M059J (cell line): ENCODE measurements at places on chromosomes 5 and 9.

DNA sequence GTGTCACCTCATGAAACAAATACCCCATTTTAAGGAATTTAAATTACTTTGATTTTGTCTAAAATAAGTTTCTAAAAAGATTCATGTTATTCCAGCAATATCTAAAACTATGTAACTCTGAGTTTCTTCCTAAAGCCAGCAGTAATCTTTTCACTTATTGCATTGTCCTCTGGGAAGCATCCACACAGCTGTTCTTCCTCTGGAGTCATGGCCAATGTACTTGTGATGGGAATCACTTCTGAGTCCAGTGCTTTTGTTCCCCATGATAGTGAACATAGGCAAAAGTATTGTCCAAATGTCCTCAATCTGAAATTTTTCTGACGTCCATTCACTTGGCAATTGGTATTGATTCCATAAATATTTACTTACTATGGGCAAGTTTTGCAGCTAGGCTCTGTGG is 125.0 kb downstream of the STARD4 start:
- no peak for DNase-seq

DNA sequence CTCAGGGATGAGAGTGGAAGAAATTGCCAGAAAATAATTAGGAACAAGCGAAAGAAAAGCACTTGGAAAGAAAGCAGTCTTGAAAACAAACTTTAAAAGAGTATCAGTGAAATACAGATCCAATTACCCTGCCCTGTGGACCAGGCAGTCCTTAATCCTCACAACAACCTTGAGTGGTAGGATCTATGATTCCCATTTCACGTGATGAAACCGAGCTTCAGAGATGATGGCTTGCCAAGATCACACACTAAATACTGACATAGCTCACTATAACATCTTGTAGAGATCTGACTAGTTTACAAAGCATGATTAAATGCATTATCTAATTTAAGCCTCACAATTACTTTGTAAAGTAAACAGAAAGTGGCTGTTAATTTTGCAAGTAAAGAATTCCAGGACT is 55.5 kb upstream of the ABCA1 start:
- no peak for DNase-seq

DNA sequence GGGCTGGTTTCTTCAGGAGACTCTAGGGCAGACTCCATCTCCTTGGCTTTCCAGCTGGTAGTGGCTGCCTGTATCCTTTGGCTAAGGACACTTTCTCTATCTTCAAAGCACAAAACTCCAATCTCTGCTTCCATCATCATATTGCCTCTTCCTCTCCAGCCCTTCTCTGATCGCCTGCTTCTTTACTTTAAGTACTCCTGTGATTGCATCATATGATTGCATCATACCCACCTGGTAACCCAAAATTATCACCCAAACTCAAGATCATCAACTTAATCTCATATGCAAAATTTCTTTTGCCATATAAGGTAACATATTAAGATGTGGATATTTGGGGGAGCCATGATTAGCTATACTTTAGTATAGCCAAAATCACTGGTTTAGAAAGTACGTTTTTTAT is 1092.6 kb upstream of the CDH6 start:
- no peak for DNase-seq

DNA sequence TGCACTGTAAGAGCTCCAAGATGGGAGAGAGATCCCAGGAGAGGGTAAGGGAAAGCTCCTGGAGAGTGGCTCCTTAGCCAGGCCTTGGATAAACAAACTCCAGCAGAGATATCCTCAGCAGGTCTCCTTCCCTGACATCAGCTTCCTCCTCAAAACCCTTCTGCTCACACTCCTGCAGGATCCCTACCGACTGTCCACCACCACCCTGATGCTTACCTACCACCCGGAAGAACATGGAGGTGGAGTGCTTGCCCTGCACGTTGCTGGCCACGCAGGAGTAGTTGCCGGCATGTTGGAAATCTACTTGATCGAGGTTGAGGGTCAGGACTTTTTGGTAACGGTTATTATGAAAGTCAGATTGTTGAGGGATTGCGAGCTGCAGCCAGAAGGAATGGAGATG is 9.3 kb downstream of the CSF1R start:
- DNase-seq = no peak

DNA sequence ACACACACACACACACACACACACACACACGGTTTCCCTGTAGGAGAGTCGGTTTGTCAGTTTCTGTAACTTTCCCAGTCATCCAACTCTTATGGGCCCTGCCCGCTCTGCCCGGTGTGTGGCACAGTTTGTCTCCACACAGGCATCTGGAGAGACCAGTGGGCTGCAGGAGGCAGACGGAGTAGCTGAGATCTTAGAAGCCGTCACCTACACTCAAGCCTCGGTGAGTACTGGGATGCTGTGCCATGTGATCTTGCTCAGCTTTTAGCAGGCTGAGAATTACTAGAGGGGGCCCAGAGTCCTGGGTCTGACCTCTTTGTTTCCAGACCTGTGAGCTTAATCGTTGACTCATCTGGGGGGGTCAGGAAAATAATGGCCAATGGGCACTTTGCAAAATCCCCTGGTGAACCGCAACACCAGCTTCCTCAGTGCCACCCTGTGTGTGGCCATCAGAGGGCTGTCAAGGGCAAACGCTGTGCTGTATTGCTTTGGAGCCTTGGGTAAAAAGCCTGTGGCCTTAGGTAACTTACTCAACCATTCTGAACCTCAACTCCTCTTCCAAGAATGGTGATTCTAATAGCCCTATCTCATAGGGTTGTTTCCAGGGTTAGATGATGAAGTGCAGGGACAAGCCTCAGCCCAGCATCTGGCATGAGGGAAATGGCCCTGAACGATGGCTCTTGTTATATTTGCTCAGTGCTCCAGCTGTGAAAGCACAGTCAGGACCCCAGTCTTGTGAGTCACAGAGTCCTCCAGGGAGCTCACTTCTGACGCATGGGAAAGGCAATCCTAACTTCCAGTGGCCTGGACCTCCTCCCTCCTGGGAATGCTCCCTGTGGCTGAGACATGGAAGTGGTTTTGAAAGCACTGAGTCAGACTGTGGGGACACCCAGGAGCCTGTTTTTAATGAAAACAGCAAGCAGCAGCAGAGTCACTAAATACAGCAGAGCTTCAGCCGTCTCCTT is 45.6 kb downstream of the COL15A1 start:
- DNase-seq = peak; percentile 100

DNA sequence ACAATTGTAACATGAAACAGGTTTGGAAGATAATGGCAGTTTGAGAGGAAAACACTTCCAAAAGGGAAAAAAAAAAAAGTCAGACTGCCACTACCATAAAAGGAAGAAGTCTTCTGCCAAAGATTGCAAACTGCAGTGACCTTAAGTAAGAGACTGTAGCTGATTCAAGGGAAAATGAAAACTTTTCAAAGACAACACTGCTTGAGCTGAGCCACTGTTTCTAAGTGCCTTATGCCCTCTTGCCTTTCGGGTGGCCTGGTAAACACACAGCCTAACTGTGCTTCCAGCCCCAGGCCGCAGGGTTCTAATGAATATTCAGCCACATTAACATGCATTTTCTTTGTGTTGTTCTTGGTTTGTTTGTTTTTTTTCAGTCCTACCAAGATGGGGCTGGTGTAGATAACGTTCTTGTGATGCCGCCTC is 354.6 kb downstream of the BNC2 start:
- DNase-seq = peak; percentile 84

- DNase-seq = peak; percentile 43
These were observed 1660.8 kb upstream of the ACO1 start for GRCh38 chr9:30723656-30724055.

- DNase-seq = no peak
These were observed 33.9 kb upstream of the SH3PXD2B start for GRCh38 chr5:172488221-172488620.

GRCh38 chr9:79617395-79617794 is 45.6 kb downstream of the TLE4 start:
- peak; percentile 34 for DNase-seq
